Heart right ventricle (tissue), 16 donors: ENCODE measurements at places on chromosomes 7 and 10. TPM values are rescaled to one million over a fixed set of nuclear protein-coding genes. Genes with fewer than 3 reads are reported as not detected.

DNA sequence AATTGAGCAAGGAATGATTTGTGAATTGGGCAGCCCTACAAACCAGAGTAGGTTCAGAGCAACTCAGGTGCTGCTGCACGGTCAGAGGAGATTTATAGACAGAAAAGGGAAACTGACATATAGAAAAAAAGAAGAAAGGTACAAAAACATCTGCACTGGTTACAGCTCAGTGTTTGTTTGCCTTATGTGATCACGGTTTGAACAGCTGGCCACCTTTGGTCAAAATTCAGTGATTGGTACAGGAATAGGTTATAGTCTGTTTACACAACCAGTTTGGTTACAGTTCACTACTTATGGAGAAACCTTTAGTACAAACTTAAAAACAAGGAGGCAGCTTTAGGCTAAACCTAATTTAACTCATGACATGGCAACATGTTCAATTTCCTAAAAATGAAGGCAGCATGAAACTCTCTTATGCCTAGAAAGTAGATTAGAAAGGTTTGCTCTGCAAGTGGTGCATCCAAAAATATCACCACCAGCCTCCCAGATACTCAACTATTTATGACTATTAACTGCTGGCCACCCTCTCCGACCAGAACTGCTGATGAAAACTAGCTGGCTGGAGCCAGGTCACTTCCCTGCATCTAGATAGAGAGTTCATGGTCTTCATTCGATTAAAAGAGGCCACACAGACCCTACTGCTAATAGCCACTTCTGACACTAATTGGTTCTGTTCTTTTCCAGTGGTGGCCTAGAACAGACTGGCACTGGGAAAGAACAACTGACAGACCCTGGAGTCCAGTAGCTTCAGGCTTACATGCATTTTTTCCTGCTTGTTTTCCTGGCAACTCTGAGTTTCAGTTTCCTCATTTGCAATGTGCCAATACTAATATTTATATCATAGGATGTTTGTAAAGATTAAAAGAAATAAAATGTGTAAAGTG, 548.0 kb downstream of the CCSER2 start:
- DNase-seq, result no peak

Gene SRGN
- total RNA-seq, result 156 TPM

DNA sequence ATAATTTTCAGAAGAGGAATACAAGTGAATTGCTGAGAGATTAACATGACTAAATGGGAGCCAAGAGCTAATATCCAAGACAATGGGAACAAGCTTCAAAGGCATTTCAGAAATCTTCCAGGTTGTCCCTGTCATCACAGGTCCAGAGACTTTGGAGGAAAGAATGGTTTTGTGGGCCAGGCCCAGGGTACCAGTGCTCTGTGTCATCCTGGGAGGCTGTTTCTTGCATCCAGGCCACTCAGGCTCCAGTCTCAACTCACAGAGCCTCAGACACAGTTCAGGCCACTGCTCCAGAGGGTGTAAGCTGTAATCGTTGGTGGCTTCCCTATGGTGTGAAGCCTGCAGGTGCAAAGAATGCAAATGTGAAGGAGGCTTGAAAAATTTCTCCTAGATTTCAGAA, 170.4 kb upstream of the NRG3 start:
- DNase-seq, result no peak

GRCh38 chr10:93481637-93482144, 443 bp downstream of the MYOF start:
- no peak for DNase-seq

Gene ANKRD22
- 0.14 TPM for total RNA-seq

Gene AMPH
- 3.4 TPM for total RNA-seq

DNA sequence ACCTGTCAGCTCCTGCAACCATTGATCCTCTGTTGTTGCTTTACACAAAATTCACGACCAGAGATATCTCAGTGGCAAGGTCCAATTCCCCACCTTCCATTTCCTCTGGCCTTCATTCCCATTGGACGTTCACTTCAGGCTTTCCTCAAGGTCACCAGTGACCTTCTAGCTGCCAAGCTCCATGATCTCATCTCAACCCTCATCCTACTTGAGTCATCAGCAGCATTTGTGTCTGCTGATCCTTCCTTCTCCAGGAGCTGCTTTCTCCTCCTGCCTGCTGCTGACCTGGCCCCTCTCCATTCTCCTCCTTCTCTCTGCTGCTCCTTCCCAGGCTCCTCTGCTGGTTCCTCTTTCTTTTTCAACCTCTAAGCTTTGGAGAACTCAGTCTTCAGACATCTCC, 66.2 kb upstream of the C10orf90 start:
- no peak for DNase-seq

GRCh38 chr10:71719464-71720201, at the start of gene C10orf105:
TSS of gene C10orf105 (minus strand) at chr10:71719778. CDS start at chr10:71716337, 3,441 bp downstream.
- no peak for DNase-seq

Gene INA
- not detected for total RNA-seq

GRCh38 chr7:12119620-12120303, 91.3 kb upstream of the TMEM106B start:
- DNase-seq, result no peak

Gene EGFR
- 11.6 TPM for total RNA-seq

DNA sequence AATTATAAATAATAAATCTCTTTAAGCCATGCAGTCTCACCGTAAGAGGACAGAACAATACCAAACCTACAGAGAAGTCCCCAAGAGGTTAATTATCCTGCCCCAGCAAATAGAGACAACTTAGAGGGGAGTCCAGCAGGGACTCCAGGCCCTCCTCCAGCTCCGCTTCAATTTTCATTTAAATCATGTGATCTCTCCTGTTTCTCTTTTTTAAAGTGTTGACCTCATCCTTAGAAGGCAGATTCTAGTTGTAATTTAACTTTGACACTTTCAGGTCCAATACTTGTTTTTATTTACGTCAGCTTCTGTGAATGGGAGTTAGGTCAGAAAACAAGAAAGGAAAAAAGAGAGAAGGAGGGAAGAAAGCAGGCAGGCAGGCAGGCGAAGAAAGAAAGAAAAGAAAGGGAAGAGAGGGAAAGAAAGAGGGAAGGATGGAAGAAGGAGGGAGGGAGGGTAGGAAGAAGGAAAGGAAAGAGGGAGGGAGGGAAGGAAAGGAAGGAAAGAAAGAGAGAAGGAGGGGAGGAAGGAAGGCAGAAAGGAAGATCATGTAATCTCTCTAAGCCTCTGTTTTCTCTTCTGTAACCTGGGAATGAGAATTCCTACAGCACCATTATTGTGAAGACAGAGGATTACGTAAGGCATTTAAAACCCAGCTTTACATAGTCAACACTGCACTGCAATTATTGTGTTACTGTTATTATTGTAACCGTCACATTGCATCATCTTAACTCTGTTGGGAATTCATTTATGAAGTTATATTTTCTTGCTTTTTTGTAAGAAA, 227.7 kb downstream of the SKIDA1 start:
- DNase-seq, result no peak

Gene SLC26A3
- total RNA-seq, result not detected

Gene WASL
- 21.7 TPM for total RNA-seq

- no peak for DNase-seq
Observed at GRCh38 chr7:38448584-38449234, 175.3 kb upstream of the TARP start.

DNA sequence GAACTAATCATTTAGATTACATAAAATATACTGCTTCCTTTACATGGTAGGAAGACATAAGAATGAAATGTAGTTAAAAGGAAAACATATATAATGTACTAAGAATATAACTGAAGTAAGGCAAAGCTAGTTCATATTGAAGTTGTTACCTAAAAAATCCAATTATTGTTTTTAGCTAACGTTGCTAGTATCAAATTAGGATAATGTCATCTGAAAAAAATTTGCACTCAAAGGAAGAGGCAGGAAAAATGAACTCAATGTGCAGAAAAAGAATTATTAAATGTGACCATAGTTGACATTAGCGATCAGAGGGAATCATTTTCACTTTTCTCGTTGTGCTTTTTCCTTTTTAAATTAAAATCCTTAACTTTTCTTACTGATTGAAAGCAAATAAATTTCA, 1.6 kb upstream of the BET1 start:
- no peak for DNase-seq

DNA sequence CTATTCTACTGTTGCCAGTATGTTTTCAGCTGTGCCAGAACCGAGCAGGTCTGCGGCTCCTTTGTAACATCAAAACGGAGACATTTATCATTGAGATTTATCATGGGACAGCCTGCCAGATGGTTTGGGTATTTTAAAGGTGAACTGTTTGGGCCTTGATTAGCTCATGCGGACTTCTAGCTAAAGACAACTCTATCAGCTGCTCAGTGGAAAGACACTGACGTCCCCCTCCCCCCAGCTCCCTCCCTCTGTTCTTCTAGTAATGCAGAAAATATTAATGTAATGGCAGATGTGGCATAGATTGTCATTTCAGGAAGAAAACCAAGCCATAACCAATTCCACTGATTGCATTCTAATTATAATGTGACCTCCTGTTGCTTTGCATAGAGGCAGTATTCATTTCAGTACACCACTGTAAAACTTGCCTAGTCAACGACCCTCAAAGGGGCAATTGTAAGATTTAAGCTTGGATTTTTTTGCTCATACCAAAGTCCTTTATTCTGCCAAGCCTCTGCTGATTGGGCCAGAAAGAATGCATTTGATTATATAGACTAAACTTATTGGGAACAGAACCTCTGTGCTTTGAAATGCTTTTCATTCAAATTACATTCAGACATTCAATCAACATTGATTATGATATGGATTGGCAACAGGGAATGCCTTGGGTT, 966.8 kb downstream of the LRMDA start:
- no peak for DNase-seq

DNA sequence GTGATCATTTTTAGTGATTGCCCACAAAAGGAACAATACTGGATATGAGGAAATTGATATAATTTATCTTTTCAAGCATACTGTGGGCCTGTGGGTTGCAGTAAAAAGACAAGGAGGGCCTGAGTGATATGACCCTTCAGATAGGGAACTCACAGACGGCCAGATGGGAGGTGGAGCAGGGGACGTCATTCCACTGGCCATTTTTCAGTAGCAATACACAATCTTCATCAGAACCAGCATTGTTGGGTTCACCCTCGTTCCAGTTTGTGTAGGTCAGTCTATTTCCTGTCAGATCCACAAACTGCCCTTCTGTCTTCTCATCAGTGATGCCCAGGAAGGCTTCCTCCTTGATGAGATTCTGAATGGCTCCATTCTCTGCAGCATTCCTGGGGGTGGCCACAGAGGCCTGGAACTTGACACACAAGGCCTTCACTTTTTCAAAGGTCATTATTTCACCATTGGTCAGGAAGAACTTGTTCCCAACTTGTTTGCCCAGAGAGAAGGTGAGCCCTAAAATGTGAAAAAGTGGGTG, 4.5 kb downstream of the MBL2 start:
- no peak for DNase-seq

DNA sequence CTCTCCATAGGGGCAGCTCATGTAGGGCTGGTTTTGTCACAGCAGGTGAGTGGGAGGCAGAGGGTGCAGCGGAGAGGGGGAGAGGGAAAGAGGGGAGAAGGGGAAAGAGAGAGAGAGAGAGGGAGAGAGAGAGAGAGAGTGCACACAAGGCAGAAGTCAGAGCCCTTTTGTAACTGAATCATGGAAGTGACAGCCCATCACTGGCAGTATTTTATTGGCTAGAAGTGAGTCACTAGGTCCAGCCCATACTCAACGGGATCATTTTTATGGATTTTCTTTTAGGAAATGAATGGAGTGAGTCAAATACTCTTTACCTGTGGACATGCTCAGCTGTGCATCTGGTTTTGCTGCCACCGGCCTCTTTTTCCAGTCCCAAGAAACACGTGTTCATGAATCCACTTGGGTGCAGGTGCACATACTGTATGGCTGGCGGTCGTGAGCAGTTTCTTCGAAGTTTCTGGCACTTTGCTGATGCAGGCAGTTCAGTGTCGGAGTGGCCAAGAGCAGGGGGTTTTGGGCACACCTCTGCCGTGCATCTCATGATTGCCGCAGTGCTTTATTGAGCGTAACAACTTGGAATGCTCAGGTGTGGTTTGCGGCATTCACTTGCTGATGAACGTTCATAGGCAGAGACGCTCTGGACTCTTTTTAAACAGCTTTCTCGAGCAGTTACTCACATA, 40.3 kb downstream of the DOCK1 start:
- no peak for DNase-seq

DNA sequence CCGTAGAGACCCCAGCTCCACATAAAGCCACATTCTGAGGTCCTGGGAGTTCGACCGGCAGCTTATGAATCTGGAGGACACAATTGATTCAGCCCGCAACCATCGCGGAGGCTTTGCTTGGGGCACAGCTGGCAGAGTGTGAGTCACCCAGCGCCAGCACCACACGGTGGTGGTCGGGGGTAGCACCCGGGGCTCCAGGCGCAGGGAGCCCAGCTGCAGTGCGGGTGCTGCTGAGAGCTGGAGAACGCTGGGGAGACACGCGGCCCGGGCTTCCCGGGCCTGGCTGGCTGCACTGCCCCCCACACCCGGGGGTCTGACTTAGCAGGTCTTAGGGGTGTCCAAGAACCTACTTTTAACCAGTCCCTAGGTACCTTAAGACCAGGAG, 87.9 kb downstream of the PAXIP1 start:
- no peak for DNase-seq

Gene FKBP9
- total RNA-seq, result 116 TPM

Gene PDGFA
- total RNA-seq, result 21.3 TPM

Gene PNLIPRP2
- not detected for total RNA-seq

GRCh38 chr7:12519682-12520009, 50.9 kb upstream of the SCIN start:
- DNase-seq, result no peak

DNA sequence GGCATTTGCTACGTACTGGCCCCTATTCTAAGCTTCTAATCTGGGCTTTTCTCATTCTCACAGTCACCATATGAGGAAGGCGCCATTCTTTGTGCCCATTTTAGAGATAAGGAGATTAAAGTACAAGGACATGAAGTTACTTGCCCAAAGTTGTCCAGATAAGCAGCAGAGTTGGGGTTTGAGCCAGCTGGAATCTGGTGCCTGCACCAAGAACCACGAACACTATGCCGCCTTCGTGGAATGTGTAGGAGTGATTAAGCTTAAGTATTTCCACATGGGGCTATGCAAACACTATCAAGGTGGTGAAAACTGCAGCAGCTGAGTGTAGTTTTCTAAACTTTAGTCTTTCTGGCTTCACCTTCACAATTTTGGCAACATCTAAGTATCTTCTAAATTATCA, 342.7 kb upstream of the ETV1 start:
- peak; percentile 29 for DNase-seq

Gene EBLN1
- total RNA-seq, result not detected

- no peak for DNase-seq
Observed at GRCh38 chr10:19877466-19878255, 61.4 kb downstream of the PLXDC2 start.

GRCh38 chr7:130489140-130489983, 2.5 kb upstream of the MEST start:
- DNase-seq, result no peak

Gene SLC18A3
- total RNA-seq, result not detected
